ENCODE measurements at places on chromosomes 7 and 10.

DNA sequence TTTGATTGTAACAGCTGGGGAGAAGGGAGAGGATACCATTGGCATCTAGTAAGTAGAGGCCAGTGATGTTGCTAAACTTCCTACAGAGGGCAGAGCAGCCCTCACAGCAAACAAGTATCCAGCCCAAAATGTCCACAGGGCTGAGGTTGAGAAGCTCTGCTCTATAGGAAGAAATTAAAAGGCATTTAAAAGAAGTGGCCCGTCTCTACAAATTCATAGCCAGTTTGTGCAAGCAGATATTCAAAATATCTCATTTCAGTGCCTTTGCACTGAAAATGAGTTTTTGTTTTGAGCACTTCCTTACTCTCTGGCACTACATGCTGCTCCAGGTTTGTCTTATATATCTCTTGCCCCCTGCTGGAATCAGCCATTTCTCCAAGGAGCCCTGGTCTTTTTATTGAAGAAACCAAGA lies 330.0 kb downstream of the BBS9 start:
- DNase-seq, result no peak

DNA sequence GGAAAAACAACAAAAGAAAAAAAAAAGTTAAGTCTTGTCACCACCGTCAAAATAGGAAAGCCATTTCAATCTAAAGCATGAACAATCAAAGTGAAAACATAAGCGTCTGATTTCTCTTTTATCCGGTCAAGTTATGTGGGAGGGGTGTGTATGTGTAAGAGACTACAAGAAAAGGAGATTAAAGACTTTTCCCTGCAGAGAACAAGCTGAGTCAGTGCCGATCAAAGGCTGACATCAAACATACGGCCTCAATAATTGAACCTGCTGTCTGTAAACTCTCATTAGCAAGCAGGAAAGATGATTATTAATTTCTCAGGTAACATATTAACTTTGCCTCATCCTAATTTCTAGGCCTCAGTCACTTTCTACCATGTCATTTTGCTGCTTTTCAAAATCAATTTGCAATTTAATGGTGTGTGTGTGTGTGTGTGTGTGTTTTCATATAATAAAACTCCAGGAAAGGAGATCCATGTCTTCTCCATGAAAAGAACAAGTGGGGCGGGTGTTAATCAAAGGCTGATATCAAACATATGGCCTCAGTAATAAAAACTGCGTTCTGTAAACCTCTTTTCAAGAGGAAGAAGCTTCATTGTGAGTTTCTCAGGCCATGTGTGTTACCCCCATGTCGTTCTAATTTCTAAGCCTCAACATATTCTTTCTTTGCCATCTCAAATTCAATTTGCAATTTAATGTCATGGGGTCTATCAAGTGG lies 649.1 kb upstream of the SORCS1 start:
- no peak for DNase-seq

DNA sequence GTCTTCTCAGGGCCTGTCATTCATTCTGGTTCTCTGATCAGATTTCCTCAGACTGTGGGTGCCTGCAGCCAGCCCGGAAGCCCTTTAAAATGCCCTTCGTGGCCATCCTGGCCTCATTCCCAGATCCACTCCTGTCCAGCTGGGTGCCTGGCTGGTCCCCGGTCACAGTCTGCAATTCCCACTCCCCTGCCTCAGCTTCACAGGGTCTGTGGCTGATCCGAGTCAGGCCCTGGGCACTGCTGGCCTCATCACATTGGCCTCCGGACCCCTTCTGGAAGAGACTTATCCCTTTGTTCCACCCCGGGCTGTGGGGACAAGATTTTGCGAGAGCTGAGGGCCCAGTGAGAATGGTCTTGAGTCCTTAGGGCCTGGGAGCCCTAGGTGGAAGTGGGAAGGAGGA lies 12.1 kb downstream of the DOCK1 start:
- DNase-seq, result no peak

DNA sequence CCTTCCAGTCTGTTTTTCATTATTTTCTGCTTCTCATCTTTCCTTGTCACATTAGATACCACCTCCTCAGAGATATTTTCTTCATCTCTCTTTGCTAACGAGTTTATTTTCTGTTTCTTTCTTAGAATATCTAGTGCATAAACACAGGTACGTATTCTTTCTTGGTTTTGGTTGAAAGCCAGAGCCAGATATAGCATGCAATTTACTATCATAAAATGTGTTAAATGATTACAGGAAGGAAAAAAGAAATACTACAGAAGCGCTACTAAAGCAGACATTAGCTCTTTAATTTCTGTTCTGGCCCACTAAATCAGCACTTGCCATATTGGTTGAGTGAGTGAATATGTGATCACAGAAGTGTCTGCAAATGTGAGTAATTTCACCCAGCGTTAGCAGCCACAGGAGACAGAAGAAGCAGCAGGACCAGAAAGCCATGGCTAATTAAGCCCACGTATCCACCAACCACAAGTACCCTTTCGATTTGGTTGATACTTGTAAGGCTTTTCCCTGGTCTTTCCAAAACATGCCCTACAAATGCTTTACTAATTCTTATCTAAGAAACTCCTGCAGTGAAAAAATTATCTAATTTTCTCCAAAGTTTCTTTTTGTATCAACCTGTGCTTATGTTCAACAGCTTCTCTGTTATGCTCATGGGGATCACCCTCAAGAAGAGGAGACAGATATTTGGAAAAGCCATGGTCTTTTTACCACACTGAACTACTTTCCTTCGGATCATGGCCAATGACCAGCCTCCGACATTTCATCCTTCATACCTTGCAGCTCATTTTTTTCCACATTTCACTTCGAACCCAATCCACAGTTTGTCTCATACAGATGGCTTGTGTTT lies 23.1 kb upstream of the MACC1 start:
- DNase-seq, result no peak

GRCh38 chr7:130063036-130063435 lies 7.3 kb upstream of the KLHDC10 start:
- DNase-seq, result peak; percentile 71

GRCh38 chr10:13039761-13040160 lies 38.2 kb upstream of the CCDC3 start:
- DNase-seq, result no peak

DNA sequence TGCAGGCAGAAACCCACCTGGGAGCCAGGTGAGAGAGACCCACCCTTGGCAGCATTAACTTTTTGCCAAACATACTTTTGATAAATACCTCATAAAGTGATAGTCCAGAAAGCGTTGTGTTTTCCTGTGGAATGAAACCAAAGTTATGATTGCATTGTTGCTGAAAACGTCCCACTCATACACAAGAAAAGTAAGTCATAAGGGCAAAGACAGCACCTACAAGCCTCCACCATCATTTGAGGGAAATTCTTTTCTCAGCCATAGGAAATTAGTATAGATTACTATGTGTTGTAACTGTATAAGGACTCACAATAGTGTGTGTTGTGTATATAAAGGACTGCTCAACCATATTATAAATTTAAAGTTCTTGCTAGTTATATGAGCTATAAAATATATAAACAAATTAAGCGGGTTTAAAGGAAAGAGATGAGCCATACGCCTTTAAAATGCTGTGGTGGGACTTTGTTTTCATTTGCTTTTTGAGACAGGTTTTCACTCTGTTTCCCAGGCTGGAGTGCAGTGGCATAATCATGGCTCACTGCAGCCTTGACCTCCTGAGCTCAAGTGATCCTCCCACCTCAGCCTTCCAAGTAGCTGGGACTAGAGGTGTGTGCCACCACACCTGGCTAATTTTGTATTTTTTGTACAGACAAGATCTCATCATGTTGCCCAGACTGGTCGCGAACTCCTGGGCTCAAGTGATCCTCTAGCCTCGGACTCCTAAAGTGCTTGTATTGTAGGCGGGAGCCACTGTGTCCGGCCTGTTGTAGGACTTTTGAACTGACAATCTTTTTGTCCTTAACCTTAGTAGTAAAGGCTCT lies 160.8 kb downstream of the PKD1L1 start:
- no peak for DNase-seq

GRCh38 chr10:4784667-4785333 lies 41.2 kb upstream of the AKR1E2 start:
- DNase-seq, result no peak

GRCh38 chr10:102508506-102508905 lies 4.7 kb downstream of the SUFU start:
- no peak for DNase-seq

- DNase-seq, result no peak
Measured at GRCh38 chr10:69756279-69756678, 45.4 kb upstream of the COL13A1 start.

GRCh38 chr7:31113660-31114059 lies 61.6 kb downstream of the ADCYAP1R1 start:
- no peak for DNase-seq

DNA sequence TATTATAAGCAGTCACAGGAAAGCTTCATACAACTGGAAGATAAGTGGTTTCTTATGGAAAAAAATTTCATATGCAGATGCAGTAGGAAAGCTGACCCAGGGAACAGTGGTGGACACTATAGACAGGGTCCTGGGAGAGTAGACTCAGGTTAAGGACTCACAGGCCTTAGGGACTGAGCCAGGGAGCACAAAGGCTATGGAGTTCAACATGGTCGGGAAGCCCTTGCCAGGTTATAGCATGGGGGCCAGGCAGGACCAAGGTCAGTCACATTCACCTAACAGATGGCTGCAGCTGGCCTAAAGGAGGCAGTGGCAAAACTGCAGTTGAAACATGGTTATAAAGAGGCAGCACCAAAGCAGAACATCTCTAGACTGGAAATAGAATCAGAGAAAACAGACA lies 54.9 kb upstream of the UNC5B start:
- no peak for DNase-seq

GRCh38 chr7:27156508-27156898 lies at the start of gene HOXA7:
Gene HOXA7, minus strand, starts transcription at chr7:27156675. Its CDS starts 130 bp downstream, at chr7:27156545.
- DNase-seq, result no peak

- DNase-seq, result no peak
Measured at GRCh38 chr7:151745706-151746105, 131.2 kb downstream of the PRKAG2 start.

GRCh38 chr10:132230557-132231210 lies 43.9 kb downstream of the DPYSL4 start:
- no peak for DNase-seq

DNA sequence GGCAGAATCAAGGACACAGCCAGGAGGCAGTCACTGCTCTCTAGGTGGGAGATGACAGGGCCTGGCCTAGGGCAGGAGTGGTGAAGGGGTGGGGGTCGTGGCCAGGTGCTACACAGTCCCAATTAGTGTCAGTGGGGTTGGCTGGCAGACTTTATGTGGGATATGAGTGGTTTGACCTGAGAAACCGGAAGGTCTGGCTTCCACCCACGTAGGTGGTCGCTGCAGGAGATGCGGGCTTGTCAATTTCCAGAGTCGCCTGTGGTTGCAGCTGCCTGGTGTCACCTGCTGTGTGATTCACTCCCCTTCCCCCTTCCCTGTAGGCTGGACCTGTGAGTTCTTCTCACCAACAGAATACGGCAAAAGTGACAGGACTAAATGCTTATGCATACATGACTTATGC lies 124.3 kb downstream of the KLF6 start:
- no peak for DNase-seq

DNA sequence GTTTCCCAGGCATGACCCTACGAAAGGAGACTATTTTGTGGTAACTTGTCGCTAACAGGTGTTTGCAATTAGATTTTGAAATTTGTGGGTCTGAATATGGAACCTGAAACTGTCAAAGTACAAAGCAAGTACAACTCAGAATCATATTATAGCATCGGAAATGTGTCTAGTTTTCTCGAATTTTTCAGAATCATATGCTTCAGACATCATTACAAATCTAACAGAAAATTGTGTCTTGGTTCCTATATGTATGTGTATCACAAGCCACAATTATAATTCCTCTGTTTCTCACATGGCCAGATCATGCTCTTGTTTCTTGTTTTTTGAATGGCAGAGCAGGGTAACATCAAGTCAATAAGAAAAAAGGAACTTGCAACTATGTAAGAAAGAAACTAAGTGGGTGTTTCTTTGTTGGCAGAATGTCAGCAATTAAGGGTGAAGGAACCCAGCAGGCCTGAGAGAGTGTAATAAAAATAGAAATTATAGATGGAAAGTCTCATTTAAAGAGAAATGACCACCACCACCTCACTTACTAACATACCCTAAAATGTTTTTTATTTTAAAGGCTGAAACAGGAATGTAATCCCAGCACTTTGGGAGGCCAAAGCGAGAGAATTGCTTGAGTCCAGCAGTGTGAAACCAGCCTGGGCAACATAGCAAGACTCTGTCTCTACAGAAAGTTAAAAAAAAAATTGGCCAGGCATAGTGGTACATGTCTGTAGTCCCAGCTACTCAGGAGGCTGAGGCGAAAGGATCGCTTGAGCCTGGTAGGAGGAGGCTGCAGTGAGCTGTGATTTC lies 51.3 kb downstream of the PRTFDC1 start:
- DNase-seq, result no peak

DNA sequence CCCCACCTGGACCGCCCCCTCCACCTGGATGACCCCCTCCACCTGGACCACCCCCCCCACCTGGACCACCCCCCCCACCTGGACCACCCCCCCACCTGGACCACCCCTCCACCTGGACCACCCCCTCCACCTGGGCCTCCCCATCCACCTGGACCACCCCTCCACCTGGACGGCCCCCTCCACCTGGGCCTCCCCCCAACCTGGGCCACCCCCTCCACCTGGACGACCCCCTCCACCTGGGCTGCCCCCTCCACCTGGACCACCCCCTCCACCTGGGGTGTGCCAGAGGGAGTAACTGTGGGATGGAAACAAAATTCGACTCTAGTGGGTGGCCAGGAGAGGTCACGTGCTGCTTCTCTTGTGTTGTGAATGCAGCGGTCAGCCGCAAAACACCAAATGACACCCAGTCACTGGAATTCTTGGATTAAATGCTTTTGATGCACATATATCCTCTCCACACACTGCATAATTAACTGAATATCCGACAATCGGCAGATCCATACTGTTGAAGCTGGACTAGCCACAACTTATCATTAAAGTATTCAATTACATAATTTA lies 316.7 kb downstream of the PTPRN2 start:
- DNase-seq, result no peak

DNA sequence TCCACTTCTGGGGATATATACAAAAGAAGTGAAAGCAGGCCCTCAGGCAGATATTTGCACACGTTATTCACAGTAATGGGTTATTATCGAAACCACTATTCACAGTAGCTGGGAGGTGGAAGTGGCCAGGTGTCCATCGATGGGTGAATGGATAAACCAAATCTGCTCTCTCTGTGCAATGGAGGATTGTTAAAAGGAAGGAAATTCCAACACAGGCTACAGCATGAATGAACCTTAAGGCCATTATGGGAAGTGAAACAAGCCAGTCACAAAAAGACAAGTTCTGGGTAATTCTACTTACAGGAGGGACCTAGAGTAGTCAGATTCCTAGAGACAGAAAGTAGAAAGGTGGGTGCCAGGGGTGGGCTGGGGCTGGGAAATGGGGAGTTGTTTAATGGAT lies 48.5 kb upstream of the BHLHA15 start:
- DNase-seq, result no peak
